ENCODE measurements at places on chromosomes 13 and 19. TPM values are rescaled to one million over a fixed set of nuclear protein-coding genes. Genes with fewer than 3 reads are reported as not detected.

PRX gene
- total RNA-seq, result 1.5 TPM

ZNF211 gene
- total RNA-seq, result 12.5 TPM

BCL3 gene
- 0.98 TPM for total RNA-seq

NOVA2 gene
- 3.7 TPM for total RNA-seq

FCHO1 gene
- total RNA-seq, result 0.43 TPM

Data from dermis lymphatic vessel endothelial cell (primary cell).